A549 treated with DMSO at 1 μM for 4 hours (cell line): ENCODE measurements at places on chromosomes 6 and 20. TPM values are rescaled to one million over a fixed set of nuclear protein-coding genes. Genes with fewer than 3 reads are reported as not detected.

The OR2J1 gene
- not detected in 5 replicates for total RNA-seq

The FRMD1 gene
- total RNA-seq: 0.01 to 0.06 TPM (median 0.03 TPM) in 5 replicates

The HLA-DRB5 gene
- not detected in 5 replicates for total RNA-seq

The TAB2 gene
- 21.7 to 29.5 TPM (median 26.9 TPM) in 5 replicates for total RNA-seq

The CFAP61 gene
- total RNA-seq: 0.26 to 0.70 TPM (median 0.39 TPM) in 4 of 5 replicates, not detected in the other

The KIF3B gene
- total RNA-seq: 24.9 to 29.9 TPM (median 28.4 TPM) in 5 replicates

The OPRM1 gene
- not detected in 5 replicates for total RNA-seq

The PDYN gene
- not detected in 5 replicates for total RNA-seq

The TBX18 gene
- total RNA-seq: 13.2 to 21.9 TPM (median 19.0 TPM) in 5 replicates

The HCRTR2 gene
- total RNA-seq: not detected in 5 replicates

The ZSCAN26 gene
- total RNA-seq: 5.0 to 7.7 TPM (median 6.5 TPM) in 5 replicates

The SLC13A3 gene
- 0.12 TPM in 1 of 5 replicates, not detected in the others for total RNA-seq

The FUT9 gene
- total RNA-seq: not detected in 5 replicates
